ENCODE measurements at places on chromosomes 3 and 15. TPM values are rescaled to one million over a fixed set of nuclear protein-coding genes. Genes with fewer than 3 reads are reported as not detected.

DNA sequence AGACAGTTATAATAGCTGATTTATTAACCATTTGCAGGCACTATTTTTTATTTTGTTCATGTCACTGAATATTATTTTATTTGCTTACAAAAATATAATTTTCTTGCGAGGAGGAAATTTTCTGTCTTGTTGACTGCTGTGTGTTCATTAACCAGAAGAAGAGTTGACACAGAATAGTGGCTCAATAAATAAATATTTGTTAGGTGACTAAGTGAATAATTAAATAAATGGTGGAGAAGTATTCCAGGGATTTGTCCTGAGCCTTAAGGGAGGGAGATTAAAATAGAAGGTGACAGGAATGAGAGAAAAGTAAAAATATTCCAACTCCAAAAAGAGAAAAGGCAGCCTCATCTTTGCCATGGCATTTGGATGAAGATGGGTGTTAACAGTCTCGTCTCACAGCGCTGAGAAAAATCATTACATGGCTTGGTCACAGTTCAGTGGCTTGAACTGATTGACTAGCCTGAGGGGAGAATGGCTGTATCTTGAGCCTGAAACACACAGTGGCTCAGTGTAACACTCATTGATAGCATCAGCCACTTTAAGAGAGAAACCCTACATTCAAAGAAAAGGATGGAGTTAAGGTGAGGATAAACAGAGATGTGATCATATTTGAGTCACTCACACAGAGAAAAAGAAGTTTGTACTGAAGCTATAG, 449.9 kb upstream of the NAALADL2 start:
- no peaks in the 10 kb centered on the region for H3K36me3 ChIP-seq
- H3K4me3 ChIP-seq: no peak overlapping the region
- DNase-seq: no peak
- peaks cover 14% of the 10 kb centered on the region for H3K4me1 ChIP-seq
- H3K27ac ChIP-seq: no peak overlapping the region

DNA sequence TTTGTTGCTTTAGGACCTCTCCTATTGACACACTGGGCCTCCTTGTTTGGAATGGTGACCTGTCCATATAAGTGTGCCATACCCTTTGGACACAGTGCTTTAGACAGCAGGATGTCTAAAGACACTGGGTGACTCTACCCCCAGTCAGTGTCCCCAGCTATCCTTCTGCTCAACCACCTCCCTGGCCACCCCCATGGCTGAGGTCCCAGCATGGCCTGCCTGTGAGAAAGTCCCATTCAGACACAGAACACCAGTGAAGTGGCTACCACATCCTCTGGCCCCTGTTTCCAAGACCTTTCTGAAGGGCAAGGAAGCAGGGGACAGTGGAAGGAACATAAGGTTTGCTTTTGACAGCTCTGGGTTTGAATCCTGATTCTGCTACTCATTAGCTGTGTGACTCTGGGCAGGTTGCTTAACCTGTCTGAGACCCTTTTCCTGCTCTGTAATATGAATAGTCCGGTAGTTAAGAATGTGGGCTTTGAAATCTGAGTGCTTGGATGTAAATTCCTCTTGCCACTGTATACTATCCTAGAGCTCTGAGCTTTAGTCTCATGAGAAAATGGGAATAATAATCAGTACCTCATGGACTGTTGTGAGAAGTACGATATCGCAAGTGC, 6.3 kb upstream of the AP3S2 start:
- H3K4me3 ChIP-seq: no peak overlapping the region

Gene SORD
- 10.7 TPM for total RNA-seq

Gene LIPH
- total RNA-seq: 0.40 TPM

- DNase-seq: no peak
- no peak overlapping the region for H3K4me3 ChIP-seq
- H3K27ac ChIP-seq: peak overlapping the region; percentile 86
- H3K36me3 ChIP-seq: peaks cover 12% of the 10 kb centered on the region
- peaks cover 40% of the 10 kb centered on the region for H3K4me1 ChIP-seq
- H3K27me3 ChIP-seq: no peaks in the 10 kb centered on the region
Observed at GRCh38 chr15:93030430-93031102, 58.4 kb downstream of the RGMA start.

Gene PIF1
- 5.9 TPM for total RNA-seq
